Aorta (tissue), 5 donors: ENCODE measurements at places on chromosomes 3 and 15. TPM values are rescaled to one million over a fixed set of nuclear protein-coding genes. Genes with fewer than 3 reads are reported as not detected.

- no peaks in the 10 kb centered on the region for H3K27me3 ChIP-seq
- H3K36me3 ChIP-seq, result no peaks in the 10 kb centered on the region
- H3K27ac ChIP-seq, result no peak overlapping the region
Observed at GRCh38 chr15:59746777-59747176, 57.7 kb upstream of the BNIP2 start.

The NR1I2 gene
- 0.12 TPM for total RNA-seq

DNA sequence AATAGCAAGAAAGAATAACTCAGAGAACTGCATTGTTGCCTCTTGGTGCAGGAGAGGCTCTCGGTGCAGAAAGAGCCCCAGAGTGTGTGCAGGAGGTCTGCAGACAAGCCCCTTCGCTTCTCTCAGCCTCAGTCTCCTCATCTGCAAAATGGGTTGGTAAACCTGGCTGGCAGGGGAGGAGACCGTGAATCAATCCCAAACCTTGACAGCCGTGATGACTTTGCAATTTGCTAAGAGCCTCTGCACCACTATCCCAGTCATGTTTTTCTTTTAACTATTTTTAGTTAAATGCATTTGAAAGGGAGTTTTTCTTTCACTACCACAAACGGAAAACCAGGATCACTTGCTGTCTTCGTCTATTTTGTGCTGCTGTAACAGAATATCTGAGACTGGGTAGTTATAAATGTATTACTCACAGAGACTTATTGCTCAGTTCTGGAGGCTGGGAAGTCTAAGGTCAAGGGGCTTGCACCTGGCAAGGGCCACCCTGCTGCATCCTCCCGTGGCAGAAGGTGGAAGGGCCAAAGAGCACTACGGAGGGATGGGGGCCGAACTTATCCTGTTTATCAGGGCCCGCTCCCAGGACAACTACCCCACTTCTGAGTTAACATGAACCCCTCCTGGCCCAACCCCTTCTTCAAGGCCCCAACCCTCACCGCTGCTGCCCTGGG lies 14.2 kb upstream of the IQSEC1 start:
- H3K27me3 ChIP-seq, result no peaks in the 10 kb centered on the region
- no peak for DNase-seq
- H3K27ac ChIP-seq, result no peak overlapping the region
- H3K4me1 ChIP-seq, result no peaks in the 10 kb centered on the region
- no peak overlapping the region for H3K4me3 ChIP-seq
- no peaks in the 10 kb centered on the region for H3K36me3 ChIP-seq

The SPINK8 gene
- total RNA-seq, result not detected

DNA sequence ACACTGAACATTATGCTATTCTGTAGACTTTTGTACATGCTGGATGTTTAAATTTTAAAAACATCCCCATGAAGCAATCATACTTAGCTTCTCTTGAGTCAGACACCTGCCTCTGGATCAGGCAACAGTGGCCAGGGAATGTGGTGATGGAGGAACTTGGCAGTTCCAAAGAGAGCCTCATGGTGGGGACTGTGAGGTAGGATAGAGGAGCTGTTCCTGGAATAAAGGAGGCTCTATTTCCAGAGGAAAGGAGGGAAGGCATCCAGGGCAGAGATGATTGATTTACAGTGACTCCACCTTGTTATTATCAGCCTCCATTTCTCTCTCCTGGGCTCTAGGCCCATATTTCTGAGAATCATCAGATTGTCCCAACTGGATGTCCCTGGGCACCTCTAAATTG lies 35.0 kb upstream of the ABHD17C start:
- DNase-seq, result no peak
- H3K36me3 ChIP-seq, result no peaks in the 10 kb centered on the region
- no peak overlapping the region for H3K27ac ChIP-seq
- H3K27me3 ChIP-seq, result no peaks in the 10 kb centered on the region
- H3K4me1 ChIP-seq, result no peaks in the 10 kb centered on the region

- peaks cover 2% of the 10 kb centered on the region for H3K4me1 ChIP-seq
- no peaks in the 10 kb centered on the region for H3K27me3 ChIP-seq
- no peaks in the 10 kb centered on the region for H3K36me3 ChIP-seq
- H3K4me3 ChIP-seq, result no peak overlapping the region
Observed at GRCh38 chr3:187263270-187263669, 28.3 kb downstream of the MASP1 start.

The SOX2 gene
- 0.24 TPM for total RNA-seq

DNA sequence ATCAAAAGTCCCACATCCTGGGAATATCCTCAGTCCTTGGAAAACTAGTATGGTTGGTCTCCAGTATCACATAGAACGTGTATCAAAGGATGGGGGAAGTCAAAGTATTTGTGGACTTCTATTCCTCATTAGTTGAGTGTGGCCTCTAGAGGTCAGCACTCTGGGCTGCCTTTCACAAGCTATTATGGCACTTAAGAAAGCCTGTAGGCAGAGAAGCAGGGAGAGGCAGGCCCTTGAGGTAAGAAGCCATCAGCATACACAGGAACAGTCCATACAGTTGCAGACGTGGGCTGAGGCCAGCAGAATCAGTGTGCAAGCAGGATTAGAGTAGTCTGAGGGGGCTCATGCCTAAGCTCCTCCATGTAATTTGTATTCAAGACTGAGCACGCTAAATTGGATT lies 341.7 kb downstream of the CLSTN2 start:
- no peaks in the 10 kb centered on the region for H3K27me3 ChIP-seq
- no peak overlapping the region for H3K4me3 ChIP-seq
- H3K36me3 ChIP-seq, result no peaks in the 10 kb centered on the region
- no peak overlapping the region for H3K27ac ChIP-seq
- H3K4me1 ChIP-seq, result no peaks in the 10 kb centered on the region
- DNase-seq, result no peak
